ENCODE measurements at places on chromosomes 3 and 15.

DNA sequence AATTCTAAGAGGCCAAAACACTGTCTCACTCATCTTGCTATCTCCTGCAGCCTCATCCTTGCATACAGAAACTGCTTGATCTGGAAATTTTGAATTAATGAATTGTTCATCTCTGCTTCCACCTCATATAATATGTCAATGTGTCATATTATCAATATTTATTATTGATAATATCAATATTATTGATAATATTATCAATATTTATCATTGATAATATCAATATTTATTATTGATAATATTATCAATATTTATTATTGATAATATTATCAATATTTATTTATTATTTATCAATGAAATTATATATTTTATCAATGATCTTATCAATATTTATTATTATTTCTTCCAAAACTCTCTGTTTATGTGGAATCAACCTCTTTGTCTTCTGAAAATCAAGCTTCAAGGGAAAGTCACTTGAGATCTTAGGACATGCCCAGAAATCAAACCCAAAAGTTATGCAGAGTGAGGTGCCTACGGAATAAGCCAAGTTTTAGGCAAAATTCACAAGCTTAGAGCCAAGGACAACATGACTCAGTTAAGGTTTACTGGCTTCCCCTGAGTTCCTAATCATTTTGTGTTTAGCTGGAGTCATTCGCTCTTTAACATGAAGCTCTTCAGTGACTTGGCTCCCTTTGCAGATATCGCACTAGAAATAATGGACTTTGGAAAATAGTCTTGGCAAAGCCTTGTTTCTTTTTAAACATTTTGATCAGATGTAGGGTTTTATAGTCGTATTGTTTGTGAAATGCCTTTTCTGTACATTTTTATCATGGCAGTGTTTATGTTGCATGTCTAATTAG is 297.1 kb upstream of the RARB start:
- DNase-seq: no peak

- DNase-seq: no peak
Observed at GRCh38 chr3:142087676-142088075, 61.7 kb downstream of the TFDP2 start.

DNA sequence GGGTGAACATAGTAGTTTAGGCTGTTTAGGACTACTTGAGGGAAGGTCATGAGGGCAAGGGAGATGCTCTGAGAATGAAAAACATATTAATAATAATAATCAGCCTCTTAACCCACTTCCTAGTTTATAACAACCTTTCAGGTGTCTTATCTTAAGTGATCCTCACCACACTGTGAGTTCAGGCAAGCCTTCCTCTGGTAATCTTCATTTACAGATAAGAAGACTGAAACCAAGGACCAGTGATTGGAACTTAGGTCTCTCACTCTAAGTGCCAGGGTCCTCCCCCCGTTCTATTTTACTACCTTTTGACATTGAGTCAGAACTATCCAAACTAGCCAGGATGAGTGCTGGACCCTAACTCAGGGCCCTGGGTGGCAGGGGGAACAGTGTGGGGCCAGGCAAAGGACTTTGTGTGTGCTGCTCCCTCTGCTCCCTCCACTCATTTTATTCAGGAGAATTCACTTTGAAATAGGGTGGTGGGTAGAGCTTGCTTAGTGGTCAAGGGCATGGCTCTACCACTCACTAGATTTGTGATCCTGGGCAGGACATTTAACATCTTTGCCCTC is 5.7 kb downstream of the NUTM1 start:
- DNase-seq: no peak

DNA sequence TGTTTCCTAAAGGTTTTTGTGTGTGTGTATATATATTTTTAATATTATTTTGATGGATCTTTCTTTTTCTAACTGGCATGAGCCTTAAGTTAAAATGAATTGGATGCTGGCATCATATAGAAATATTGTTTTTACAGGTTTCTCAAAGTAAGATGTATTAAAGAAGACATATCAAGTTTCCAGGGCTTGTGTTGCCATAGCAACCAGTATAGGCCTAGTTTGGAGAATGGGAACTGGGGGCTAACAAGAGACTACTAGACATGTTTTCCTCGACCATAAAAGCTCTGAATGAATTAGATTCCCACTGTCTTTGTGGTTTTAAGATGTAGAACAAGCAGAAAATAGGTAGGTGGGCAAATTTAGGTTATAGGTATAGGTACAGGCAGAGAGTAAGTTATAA is 771.4 kb downstream of the TUSC7 start:
- DNase-seq: no peak

DNA sequence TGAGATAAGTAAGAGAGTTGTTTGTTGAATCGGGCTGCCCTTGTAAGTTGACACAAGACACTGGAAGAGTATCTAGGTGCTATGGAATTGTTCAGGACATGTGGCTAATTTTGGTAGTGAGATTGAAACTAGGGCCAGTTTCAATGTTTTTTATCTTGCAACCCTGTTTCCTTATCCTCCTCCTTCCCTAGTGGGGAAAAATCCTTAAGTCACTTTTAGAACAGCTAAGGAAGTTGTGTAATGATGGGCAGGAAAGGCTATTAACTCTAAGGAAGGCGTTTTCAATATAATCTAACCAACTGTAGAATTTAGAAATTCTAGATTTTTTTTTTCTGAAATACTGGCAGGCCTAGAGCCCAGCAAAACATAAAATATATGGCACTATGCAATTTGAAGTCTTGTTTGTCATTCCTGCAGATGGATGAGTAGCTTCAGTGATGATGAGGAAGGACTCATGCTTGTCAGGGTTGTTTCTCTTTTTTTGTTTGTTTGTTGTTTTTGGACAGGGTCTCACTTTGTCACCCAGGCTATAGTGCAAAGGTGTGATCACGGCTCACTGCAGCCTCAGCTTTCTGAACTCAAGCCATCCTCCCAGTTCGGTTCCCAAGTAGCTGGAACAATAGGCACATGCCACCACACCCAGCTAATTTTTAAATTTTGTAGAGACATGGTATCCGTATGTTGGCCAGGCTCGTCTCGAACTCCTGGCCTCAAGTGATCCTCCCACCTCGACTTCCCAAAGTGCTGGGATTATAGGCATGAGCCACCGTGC is 27.6 kb upstream of the ADAMTS9 start:
- DNase-seq: no peak

GRCh38 chr3:8891774-8892173 is 71.5 kb downstream of the RAD18 start:
- no peak for DNase-seq

GRCh38 chr3:72894976-72895552 is 7.2 kb downstream of the GXYLT2 start:
- DNase-seq: peak; percentile 28

DNA sequence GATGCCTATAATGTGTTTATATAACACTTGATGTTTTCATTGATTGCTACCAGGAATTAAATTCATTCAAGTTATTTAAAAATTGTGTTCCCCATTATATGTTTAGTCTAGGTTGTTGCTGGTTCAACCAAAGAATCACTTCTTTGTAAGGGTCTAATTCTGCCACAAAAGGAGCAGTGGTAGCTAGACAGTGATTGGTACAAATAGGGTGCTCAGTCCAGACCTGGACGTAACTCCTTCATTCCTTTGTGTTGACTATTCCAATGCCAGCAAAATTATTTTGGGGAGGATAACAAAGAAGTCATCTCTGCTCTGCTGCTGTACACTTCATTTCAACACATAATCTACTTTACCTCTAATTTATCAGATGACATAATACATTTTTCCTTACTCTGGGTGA is 1.2 kb downstream of the CHMP2B start:
- no peak for DNase-seq

GRCh38 chr3:181383760-181384159 is 328.0 kb upstream of the SOX2 start:
- DNase-seq: no peak

DNA sequence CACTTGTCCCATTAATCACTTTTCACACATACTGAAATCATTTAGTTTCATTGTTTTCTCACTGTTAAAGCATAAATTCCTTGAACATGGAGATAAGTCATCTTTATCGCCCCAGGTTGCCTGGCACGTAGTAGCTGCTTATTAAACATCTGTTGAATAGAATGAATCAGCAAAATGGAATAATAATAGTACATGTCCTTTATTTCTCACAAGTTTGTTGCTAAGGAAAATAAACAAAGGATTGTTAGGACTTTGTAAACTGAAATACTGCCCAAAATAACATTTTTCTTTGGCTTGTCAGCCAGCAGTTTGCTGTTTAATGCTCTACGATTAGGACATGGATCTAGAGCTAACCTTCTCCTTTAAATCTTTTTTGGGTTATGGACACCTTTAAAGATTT is 17.9 kb downstream of the SLC35A5 start:
- no peak for DNase-seq

- DNase-seq: no peak
Observed at GRCh38 chr3:129605203-129605921, 1.1 kb downstream of the PLXND1 start.

- no peak for DNase-seq
Observed at GRCh38 chr3:177733233-177733632, 536.0 kb upstream of the TBL1XR1 start.

DNA sequence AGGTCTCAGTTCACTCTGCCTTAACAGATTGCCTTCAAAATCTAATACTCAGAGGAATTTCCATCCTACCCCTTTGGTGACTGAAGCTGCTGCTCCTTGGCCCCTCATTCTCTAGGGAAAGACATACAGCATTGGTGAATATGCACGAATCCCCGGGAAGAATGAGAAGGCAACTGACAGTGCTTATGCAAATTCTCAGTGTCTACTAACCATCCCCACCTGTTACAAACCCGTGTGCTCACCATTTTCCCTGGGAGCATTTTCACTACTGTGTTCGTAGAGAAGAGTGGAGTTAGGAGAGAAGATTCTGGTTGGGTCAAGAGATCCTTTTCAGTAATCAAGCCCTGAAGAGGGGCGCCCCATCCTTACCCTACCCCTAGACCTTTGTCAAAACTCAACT is 37.7 kb downstream of the SYNM start:
- DNase-seq: no peak

- no peak for DNase-seq
Observed at GRCh38 chr3:117131259-117131658, 421.7 kb downstream of the TUSC7 start.

DNA sequence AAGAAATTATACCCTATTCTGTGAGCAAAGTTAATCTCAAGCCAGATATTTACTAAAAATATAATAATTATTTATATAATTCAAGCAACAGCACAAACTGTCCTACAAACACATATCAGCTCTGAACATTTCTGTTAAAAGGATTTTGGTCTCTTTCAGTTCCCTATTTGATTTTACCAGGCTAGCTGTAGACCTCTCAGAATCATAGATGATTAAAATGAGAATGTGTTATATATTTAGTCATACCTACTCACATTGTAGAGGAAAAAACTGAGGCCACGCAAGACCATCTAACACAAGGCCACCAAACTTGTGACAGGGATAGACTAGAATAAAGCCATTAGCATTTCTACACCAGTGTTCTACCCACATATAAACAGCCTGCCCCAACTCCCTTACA is 28.5 kb downstream of the ACKR4 start:
- no peak for DNase-seq

- DNase-seq: no peak
Observed at GRCh38 chr3:24622696-24623225, 128.1 kb upstream of the THRB start.

DNA sequence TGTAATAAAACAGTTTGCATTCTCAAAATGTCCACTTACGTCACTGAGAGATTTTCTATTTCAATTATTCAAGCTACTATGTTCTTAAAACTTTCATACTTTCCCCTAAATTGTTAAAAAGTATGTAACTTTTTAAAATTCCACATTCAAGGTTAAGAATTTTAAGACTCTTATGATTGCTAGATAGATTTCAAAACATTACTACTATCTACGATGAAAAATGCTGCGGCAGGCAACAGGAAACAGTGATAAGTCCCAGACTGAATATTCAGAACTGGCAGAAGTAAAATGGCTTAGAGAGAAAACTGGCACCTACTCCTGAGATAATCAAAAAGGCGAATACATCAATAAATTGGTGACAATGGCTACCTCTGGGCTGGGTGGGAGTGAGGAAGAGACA is 16.2 kb downstream of the ATP13A3 start:
- no peak for DNase-seq

DNA sequence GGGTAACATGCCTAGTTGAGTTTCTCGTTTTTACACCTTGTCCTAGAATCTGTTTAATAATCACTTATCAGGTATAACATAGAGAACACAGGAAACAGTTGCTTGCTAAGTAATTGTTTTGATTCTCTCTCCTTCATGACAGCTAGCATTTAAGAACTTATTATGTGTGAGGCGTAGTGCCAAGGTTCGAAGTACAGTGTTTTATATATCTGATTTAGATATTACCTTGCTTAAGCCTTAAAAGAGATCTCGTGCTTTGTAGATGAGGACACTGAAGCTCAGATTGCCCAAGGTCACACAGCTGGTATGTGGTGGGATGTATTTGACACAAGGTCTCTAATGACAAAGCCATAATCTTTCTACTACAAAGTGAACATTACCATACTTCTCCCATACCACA is 29.0 kb upstream of the IFT57 start:
- no peak for DNase-seq

- no peak for DNase-seq
Observed at GRCh38 chr3:77028005-77028404, 11.9 kb upstream of the ROBO2 start.

- DNase-seq: peak; percentile 16
Observed at GRCh38 chr3:53122933-53123305, 7.3 kb downstream of the RFT1 start.

GRCh38 chr3:143506190-143506589 is 342.1 kb downstream of the SLC9A9 start:
- peak; percentile 39 for DNase-seq

GRCh38 chr3:175818811-175819464 is 959.8 kb downstream of the NAALADL2 start:
- DNase-seq: peak; percentile 24

DNA sequence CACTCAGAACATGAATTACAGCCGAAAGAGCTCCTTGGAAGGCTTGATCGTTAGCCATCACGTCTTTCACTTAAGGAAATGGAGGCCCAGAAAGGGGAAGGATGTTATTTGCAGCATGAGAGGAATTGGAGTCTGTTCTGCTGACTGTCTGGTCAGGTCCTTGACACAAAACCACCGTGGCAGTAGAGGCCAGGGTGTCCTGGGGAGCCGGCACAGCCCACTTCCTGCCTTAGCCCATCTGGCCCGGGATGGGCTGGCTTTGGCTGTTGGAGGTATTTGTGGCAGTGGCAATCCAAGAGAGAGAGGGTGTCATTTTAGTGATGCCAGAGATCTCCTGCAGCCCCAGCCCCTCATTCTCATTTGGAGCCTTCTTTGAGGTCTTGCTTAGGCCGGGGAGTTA is 37.4 kb downstream of the ST6GAL1 start:
- DNase-seq: no peak

GRCh38 chr3:194203482-194204041 is 67.6 kb downstream of the HES1 start:
- no peak for DNase-seq

GRCh38 chr3:184249412-184250166 is at the start of gene EEF1AKMT4:
Gene EEF1AKMT4 (plus strand): TSS chr3:184249672. CDS start chr3:184249695, 23 bp downstream.
- DNase-seq: peak; percentile 97

- DNase-seq: no peak
Observed at GRCh38 chr15:26773917-26774316, 1.1 kb upstream of the GABRB3 start.

DNA sequence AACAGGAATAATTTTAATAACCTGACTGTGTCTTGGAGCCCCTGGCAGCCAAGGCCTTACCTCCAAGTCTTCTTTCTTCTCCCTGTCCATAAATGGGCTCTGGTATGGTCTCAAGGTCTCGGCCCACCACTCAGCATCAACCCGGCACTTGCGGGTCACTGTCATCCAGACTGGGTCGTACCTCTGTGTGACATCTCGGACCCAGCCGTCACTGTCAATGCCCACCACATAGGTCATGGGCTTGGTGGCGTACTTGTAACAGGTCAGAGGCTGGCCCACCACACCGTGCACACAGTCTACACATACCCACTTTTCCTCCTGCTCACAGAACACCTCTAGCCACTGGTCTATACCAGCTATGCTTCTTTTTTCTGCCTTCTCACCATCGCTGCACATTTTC is 20.4 kb downstream of the XPC start:
- no peak for DNase-seq

All from OCI-M1 (cell line).